ENCODE measurements at places on chromosomes 4 and X.

DNA sequence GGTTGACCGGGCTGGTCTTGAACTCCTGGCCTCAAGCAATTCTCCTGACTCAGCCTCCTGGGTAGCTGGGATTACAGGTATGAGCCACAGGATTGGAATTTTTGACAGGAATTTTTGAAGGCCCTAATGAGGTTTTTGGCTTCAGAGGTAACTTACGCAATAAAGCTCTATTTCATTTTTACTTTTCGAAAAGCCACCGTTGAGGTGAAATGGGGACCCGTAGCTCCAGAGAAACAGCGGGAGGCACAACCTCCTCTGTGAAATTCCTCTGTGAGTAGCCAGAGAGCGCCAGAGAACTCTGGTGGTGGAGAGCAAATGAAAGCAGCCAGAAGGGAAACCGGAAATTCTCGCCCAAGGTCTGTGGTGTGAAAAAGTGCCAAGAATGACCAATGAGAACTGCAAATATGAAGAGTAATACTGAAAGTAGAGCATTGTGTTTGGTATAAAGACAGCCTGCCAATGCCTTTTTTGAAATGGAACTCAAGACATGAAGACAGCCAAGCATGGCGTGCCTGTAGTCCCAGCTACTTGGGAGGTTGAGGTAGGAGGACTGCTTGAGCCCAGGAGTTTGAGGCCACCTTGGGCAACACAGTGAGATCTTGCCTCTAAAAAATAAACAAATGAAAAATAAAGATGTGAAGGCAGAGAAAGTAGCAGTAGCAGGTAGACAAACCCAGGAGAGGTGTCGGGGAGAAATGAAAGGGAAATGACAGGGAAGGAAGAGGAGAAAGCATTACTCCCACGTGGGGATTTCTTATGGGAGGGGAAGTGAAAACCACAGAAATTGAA, 33.0 kb upstream of the TMEM131L start:
- peak; percentile 13 for DNase-seq

- DNase-seq, result no peak
Observed at GRCh38 chr4:40423735-40424134, 88.6 kb downstream of the CHRNA9 start.

- no peak for DNase-seq
Observed at GRCh38 chr4:37450309-37450708, 205.8 kb downstream of the NWD2 start.

GRCh38 chr4:56038487-56039162, 89.9 kb downstream of the CEP135 start:
- DNase-seq, result no peak

GRCh38 chr4:42216664-42217063, 64.2 kb upstream of the BEND4 start:
- DNase-seq, result no peak

DNA sequence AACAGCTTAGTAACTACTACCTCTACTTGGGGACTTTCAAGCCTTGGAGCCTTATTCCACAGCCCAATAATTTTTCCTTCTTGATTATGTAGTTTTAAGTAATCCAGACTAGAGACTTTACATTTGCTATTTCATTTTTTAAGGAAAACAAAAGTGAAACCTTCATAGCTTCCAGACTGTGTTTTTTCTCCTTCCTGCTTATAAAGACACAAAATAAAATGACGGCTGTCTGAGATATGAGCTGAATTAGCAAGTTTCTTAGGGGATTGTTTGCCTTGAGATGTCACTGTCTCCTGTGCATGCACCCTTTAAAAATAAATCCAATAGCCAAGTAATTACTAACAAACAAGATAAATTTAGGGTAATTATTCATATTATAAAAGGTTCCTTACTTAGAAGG, 78.8 kb upstream of the PACRGL start:
- DNase-seq, result no peak

DNA sequence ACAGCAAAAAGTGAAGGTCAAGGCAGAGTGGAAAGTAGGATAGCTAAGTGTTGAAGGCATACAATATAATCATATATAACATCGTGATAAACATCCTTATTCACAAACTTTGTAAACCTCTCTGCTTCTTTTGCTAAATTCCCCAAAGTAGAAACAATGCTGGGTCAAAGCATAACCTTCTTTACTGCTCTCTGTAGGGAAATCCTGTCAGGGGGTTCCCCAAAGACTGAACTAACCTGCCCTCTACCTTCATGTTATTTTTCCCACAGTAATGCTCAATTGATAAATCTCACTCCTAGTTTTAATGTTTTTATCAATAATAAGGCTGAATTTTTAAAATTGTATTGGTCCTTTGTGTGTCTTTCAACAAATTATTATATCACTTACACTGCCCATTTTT, 55.7 kb downstream of the DCHS2 start:
- DNase-seq, result no peak

DNA sequence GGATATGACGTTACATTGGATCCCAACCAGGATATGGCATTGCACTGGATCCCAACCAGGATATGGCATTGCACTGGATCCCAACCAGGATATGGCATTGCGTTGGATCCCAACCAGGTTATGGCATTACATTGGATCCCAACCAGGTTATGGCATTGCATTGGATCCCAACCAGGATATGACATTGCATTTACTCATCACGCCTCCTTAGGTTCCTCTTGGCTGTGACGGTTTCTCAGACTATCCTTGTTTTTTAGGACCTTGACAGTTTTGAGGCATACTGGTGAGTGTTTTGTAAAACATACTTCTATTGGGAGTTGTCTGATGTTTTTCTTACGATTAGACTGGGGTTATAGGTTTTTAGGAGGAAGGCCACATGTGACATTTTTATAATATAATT, 5.4 kb upstream of the ACSL1 start:
- DNase-seq, result no peak

GRCh38 chr4:34170946-34171345, 2073.4 kb downstream of the ARAP2 start:
- no peak for DNase-seq

DNA sequence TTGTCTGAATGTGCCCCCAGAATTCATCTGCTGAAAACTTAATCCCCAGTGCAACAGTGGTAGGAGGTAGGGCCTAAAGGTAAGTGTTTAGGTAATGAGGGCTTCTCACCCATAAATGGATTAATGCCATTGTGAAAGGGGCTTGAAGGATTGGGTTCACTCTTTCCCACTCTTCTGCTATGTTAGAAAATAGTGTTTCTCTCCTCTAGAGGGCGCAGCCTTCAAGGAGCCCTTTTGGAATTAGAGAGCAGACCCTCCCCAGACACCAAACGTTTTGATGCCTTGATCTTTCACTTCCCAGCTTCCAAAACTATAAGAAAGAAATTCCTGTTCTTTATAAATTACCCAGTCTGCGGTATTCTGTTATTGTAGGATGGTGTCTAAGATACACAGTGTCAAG, 706.4 kb downstream of the SMARCA1 start:
- DNase-seq, result no peak

DNA sequence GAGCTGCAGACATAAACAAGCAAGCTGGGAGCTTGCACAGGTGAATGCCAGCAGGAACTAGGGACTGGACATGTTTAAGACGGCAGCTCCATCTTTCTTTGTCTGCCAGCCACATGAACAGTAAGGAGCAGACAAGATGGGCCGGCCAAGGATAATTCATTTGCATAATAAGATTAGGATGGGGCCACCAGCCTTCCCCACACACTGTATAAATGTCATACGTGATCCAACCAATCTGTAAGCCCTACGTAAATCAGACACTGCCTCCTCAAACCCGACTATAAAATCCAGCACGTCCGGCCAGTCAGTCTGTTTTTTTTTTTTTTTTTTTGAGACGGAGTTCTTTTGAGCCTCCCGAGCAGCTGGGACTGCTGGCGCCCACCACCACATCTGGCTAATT, 75.6 kb upstream of the BOD1L1 start:
- DNase-seq, result no peak

GRCh38 chrX:65866146-65866545, 173.7 kb downstream of the VSIG4 start:
- DNase-seq, result no peak

GRCh38 chrX:15973299-15973698, 118.7 kb upstream of the AP1S2 start:
- no peak for DNase-seq

- no peak for DNase-seq
Observed at GRCh38 chr4:110108422-110108821, 90.0 kb downstream of the ELOVL6 start.

- no peak for DNase-seq
Observed at GRCh38 chr4:118180776-118181175, 146.5 kb downstream of the NDST3 start.

- no peak for DNase-seq
Observed at GRCh38 chr4:107913283-107913899, 18.0 kb upstream of the CYP2U1 start.

DNA sequence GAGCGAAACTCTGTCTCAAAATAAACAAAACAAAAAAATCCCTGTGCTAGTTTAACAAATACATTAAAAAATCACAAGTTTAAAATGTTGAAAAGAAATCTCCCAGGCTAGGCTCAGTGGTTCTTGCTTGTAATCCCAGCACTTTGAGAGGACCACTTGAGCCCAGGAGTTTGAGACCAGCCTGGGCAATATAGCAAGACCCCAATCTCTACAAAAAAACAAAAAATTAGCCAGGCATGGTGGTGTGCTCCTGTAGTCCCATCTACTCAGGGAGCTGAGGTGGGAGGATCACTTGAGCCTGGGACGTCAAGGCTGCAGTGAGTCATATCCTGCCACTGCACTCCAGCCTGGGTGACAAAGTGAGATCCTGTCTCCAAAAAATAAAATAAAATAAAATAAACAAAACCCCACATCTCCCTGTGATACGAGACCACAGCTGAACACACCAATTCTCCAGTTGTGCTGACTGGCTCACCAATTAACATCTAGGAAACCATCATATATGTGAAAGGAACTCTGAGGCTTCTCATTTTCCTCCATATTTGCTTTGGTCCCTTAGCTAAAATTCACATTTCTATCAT, 7.3 kb downstream of the RPS4X start:
- DNase-seq, result no peak

- no peak for DNase-seq
Observed at GRCh38 chrX:683576-683975, 53.0 kb downstream of the SHOX start.

GRCh38 chr4:124954046-124954445, 241.5 kb upstream of the ANKRD50 start:
- DNase-seq, result no peak

- DNase-seq, result no peak
Observed at GRCh38 chrX:14673764-14674163, 144.4 kb downstream of the GLRA2 start.

Measured in esophagus squamous epithelium (tissue), 5 donors.